ENCODE measurements at places on chromosomes 2 and 18.

- no peak for DNase-seq
Observed at GRCh38 chr18:79573921-79574491, 105.6 kb upstream of the CTDP1 start.

GRCh38 chr2:179332903-179333302, 68.3 kb upstream of the SESTD1 start:
- no peak for DNase-seq

GRCh38 chr18:71223486-71223885, 934.6 kb downstream of the SOCS6 start:
- no peak for DNase-seq

- no peak for DNase-seq
Observed at GRCh38 chr18:49048396-49049020, 97.7 kb upstream of the SMAD7 start.

- no peak for DNase-seq
Observed at GRCh38 chr18:74368901-74369705, 53.5 kb downstream of the C18orf63 start.

GRCh38 chr2:47675196-47675825, 107.6 kb upstream of the MSH6 start:
- DNase-seq: no peak

GRCh38 chr2:85902496-85902895, 13.7 kb upstream of the ST3GAL5 start:
- peak; percentile 91 for DNase-seq

- DNase-seq: no peak
Observed at GRCh38 chr2:224887141-224887540, 155.1 kb downstream of the DOCK10 start.

DNA sequence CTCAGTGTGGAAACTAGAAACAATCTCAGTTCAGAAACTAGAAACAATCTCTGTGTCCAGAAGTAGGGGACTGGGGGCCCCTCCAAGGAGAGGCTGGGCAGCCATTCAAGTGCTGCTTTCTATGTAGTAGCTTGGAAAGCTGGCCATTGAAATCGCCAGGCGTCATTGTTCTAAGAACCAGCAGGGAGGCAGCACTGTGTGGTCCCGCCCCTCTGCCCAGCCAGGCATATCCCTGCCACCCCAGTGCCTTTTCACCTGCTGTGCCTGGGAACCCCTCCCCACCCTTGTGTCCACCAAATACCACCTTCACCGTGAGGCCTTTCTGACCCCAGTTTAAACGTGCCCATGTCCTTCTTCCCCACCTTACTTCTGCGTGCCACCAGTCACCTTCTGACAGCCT, 221.6 kb downstream of the GBX2 start:
- DNase-seq: no peak

DNA sequence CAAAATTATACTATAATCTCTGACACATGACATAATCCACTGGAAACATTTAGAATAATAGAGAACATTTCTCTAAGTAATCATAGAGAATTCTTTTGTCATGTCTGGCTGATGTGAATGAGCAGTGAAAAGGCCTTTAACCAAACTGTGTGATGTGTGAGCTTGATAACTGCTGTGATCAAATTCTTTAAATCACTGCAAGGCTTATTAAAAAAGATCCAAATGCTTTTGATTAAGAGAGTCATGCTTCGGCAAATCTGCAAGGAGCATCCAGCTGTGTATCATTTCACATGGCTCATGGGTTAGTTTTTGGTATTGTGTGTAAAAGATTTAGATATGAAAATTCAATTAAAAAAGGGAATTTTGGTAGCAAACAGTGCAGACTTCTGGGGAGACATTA, 58.6 kb upstream of the TFPI start:
- no peak for DNase-seq

- DNase-seq: no peak
Observed at GRCh38 chr18:31684279-31685096, at the start of gene B4GALT6. Gene B4GALT6, minus strand, starts transcription at chr18:31684581. Its CDS starts 155 bp downstream, at chr18:31684426.

DNA sequence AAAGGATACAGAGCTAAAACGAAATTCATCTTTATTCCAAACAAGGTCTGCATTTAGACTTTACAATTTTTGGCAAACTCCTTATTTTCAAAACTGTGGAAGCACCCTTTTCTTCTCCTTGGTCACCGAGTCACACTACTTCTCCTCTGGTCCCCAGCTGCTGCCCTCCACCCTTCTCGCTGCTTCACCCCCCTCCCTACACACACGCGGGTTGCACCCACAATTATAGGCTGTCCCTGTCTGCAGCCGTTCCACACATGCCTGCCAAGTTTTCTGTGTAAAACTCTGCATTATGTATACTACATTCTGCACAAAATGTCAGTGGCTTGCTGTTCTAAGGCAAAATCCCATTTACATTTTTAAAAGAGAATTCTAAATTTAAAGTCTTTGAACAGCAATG, 63.5 kb downstream of the PTPN2 start:
- DNase-seq: no peak

DNA sequence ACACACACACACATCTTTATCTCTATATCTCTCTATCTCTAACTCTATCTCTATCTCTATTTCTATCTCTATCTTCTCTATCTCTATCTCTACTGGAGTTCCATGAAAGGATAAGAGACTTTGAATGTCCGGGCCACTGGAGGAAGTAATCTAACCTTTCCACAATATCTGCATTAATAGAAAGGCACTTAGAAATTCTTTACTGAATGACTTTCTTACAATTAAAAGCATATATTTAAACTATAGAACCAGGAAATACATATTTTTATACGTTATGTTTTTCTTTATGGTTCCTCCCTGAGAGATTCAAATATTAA, 234.9 kb downstream of the TRIB2 start:
- DNase-seq: no peak

DNA sequence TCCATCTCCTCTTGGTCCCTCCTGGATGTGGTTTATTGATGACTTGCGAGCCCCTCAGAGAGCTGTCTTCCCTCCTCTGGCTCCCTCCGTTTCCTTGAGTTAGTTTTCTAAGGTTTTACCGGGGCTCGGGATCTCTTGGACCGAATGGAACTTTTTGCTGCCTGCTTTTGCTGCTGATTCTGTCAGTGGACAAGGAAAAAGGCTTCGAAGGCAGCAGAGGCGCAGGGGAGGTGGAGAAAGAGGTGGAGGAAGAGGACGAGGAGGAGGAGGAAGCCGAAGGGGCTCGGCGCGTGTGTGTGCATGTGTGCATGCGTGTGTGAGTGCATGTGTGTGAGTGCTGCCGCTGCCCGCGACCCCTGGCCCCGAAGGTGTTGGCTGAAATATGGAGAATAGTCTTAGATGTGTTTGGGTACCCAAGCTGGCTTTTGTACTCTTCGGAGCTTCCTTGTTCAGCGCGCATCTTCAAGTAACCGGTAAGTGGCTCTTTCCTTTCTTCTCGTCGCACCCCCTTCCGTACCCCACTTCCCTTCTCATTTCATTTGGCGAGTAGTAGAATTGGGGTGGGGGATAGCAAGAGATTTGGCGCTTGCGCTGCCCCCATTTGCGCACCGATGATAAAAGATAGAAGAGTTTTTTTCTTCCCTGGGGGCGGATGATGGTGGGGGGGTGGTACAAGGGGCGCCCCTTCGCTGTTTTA, 557 bp downstream of the DCC start:
- no peak for DNase-seq

- no peak for DNase-seq
Observed at GRCh38 chr2:72917138-72917876, at the start of gene EMX1. Gene EMX1, plus strand, starts transcription at chr2:72917519. Its CDS starts 334 bp downstream, at chr2:72917853.

DNA sequence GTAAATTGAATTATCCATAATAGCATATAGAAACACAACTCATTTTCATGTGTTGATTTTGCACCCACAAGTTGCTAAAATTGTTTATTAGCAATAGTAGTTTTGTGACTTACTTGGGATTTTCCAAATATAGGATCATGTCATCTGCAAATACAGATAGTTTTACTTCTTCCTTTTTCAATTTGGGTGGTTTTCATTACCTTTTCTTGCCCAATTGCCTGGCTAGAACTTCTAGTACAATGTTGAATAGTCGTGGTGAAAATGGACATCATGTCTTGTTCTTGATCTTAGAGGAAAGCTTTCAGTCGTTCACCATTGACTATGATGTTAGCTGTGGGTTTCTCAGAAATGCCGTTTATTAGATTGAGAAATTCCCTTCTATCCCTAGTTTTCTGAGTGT, 60.2 kb upstream of the TCF7L1 start:
- no peak for DNase-seq

- DNase-seq: no peak
Observed at GRCh38 chr18:57110290-57110689, 36.6 kb upstream of the BOD1L2 start.

DNA sequence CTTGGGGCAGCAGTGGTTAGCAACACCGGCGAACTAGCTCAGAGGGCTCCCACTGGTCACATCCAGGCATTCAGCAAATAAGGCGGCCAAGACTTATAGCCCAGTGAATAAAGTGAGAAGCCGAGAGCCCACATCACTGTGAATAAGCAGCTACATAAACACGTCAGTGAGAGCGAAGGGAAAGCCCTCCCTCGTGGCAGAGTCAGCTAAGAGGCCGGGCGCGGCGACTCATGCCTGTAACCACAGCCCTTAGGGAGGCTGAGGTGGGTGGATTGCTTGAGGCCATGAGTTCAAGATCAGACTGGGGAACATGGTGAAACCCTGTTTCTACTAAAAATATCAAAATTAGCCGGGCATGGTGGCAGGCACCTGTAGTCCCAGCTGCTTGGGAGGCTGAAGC, 5.2 kb downstream of the D2HGDH start:
- DNase-seq: no peak

DNA sequence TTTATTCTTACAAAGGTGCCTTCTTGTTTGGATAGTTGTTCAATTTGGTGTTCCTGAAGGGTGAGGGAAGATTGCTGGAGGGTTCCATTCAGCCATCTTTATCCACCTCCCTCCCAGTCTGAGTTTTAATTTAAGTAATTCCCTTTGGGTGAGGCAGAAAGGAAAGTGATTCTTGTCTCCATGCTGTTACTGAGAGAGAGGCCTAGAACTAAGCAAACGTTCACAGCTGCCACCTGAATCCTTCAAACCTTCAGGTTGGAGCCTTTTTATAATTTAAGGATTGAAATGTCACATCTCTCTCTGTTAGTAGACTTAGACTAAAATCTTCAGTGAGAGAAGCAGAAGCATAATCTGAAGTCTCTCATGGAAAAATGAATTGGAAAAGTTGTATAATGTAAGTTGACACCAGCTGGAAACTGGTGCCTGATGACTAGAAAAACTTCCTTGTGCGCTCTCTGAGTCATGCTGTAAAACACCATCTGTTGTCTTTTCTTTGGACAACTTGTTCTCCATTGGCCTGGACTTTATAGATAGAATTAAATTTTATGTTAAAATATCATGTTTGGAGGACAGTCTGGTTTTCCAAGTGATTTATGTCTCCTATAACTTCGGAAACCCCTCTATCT, 14.6 kb downstream of the STRADB start:
- DNase-seq: no peak

GRCh38 chr2:101596333-101596732, 101.2 kb upstream of the MAP4K4 start:
- no peak for DNase-seq

GRCh38 chr2:205543937-205544702, 138.2 kb upstream of the NRP2 start:
- no peak for DNase-seq

DNA sequence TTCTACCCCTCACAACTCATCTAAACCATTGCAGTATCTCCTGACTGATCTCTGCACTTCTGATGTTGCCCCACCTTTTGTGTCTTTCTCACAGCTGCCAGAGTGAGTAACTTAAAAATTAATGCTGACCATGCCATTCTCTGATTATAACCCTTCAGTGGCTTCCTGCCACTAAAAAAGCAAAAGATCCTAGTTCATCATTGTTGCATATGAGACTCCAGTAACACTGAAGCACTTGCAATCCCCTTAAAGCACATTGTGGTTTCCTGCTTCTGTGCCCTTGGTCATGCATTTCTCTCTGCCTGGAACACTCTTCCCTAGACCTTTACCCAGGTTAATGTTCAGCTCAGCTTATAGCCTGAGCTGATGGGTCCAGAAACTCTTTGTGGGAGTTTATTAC, 95.1 kb upstream of the WDSUB1 start:
- no peak for DNase-seq

DNA sequence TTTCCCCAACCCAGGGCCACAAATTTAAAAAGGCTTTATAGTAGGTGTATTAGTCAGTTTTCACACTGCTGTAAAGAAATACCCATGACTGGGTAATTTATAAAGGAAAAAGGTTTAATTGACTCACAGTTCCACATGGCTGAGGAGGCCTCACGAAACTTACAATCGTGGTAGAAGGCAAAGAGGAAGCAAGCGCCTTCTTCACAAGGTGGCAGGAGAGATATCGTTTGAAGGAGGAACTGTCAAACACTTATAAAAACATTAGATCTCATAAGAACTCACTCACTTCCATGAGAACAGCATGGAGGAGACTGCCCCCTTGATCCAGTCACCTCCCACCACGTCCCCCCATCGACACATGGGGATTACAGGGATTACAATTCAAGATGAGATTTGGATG, 70.4 kb downstream of the FECH start:
- DNase-seq: no peak

GRCh38 chr2:23381084-23381483, 3.9 kb upstream of the KLHL29 start:
- no peak for DNase-seq

GRCh38 chr2:131034122-131035051, 58.9 kb downstream of the FAM168B start:
- DNase-seq: no peak

GRCh38 chr2:28981016-28981441, at the start of gene TOGARAM2:
Gene TOGARAM2, plus strand, starts transcription at chr2:28981298. Its CDS starts 13,537 bp downstream, at chr2:28994835.
- DNase-seq: no peak

GRCh38 chr2:20649576-20649975, 1.3 kb downstream of the HS1BP3 start:
- no peak for DNase-seq

GRCh38 chr2:233053928-233054784, 6.0 kb upstream of the INPP5D start:
- no peak for DNase-seq

- peak; percentile 31 for DNase-seq
Observed at GRCh38 chr2:214575465-214575864, 164.6 kb downstream of the VWC2L start.

DNA sequence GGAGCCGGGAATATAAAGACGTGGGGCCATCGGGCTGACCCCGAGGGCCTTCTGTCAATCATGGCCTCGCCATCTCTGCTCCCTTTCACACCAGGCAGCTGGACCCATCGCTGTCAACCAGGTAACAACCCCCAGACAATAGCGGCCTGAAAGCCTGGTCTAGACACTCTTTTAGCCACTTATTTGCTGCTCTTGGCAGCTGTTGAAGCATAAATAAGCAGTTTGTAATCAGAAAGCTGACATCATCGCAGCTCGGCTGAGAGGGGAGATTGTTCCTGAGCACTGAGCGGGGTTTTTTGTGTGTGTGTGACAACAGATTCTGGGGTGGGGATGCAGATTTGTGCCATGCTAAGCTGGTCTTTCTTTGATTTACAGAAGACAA, 423.6 kb upstream of the POU3F3 start:
- peak; percentile 93 for DNase-seq

- peak; percentile 36 for DNase-seq
Observed at GRCh38 chr18:33584548-33585430, 6.8 kb downstream of the ASXL3 start.

- no peak for DNase-seq
Observed at GRCh38 chr2:86074256-86074655, 31.4 kb downstream of the POLR1A start.

- DNase-seq: no peak
Observed at GRCh38 chr2:54666131-54666633, 57.3 kb upstream of the EML6 start.

- no peak for DNase-seq
Observed at GRCh38 chr2:27353762-27354596, 2.6 kb downstream of the GTF3C2 start.

GRCh38 chr18:71011389-71011788, 722.5 kb downstream of the SOCS6 start:
- DNase-seq: no peak

- DNase-seq: no peak
Observed at GRCh38 chr18:32909798-32910561, 137.2 kb upstream of the KLHL14 start.
